NCI-H2029 (cell line): ENCODE measurements at places on chromosomes 2 and 18.

DNA sequence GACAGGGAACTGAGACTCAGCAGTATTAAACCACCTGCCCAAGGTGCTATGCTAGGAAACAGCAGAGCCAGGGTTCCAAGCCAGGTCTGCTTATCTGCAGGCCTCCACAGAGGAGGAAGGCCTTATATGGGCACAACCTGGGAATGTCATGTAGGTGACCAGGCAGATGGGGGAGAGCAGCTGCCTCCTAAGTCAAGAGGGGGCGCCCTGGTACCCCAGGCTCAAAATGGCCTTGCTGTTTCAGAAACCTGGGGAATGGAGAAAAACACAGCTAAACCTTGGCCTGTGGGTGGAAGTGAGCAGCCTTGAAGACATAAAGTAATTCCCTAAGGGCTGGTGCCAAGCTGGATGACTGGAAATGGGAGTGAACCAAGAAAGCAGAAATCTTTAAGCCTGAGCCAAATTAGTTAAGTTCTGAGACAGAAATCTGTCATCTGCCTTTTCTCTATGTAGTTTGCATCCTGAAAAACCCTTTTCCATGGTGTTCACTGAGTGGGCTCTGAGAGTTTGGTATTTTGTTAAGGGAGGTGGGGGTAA is 79.1 kb downstream of the MAPK4 start:
- no peak for DNase-seq

DNA sequence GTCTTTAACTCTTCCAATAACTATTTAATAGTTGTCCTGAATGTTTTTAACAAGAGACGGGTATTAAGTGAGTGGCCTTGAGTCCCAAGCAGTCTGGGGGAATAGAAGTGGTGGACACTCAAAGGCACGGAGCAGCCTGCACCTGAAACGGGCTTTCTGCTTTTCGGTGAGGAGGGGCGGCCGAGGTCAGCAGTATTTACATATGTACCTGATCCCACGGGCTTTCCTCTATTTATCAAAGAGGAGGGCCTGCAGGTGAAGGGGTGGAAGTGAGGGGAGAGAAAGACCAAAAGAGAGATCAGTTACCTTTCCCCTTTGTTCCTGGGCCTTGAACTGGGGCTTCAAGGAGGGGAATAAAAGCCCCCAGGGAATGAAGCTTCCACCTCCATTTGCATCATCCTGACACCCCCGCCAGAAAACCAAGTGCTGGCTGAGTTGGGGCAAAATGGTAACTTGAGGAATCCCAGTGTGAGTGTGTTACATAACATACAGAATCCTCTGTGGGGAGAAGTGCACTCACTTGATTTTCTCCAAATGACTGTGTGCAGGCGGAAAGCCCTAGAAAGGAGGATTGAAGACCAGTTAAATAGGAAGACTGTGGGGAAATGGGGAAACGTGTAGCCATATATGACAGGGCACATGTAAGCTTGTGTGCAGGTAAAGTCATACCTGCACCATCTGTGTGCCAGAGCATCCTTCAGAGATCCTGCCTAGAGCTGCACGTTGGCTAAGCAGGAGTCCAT is 12.4 kb downstream of the POU3F3 start:
- no peak for DNase-seq

DNA sequence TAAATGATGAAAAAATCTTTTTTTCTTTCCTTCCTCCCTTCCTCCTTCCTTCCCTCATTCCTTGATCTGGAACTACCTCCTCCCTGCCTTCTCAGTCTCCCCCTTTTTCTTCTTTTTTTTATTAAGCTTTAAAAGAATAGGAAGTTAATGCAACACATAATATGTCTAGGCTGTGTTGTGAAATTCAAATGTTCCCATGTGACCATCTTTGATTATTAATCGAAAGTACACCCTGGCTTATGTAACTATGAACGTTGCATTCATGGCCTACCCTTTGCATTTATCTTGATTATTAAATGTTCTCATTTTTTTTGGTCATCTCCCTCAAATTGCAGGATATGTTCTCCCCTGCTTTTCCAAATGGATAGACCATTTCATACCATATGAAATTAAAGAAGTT is 376.0 kb downstream of the DSEL start:
- no peak for DNase-seq

- DNase-seq = peak; percentile 59
These were observed at the start of gene MC4R for GRCh38 chr18:60372596-60372995. MC4R (minus strand) TSS chr18:60372775; CDS start chr18:60372349, 426 bp downstream.

DNA sequence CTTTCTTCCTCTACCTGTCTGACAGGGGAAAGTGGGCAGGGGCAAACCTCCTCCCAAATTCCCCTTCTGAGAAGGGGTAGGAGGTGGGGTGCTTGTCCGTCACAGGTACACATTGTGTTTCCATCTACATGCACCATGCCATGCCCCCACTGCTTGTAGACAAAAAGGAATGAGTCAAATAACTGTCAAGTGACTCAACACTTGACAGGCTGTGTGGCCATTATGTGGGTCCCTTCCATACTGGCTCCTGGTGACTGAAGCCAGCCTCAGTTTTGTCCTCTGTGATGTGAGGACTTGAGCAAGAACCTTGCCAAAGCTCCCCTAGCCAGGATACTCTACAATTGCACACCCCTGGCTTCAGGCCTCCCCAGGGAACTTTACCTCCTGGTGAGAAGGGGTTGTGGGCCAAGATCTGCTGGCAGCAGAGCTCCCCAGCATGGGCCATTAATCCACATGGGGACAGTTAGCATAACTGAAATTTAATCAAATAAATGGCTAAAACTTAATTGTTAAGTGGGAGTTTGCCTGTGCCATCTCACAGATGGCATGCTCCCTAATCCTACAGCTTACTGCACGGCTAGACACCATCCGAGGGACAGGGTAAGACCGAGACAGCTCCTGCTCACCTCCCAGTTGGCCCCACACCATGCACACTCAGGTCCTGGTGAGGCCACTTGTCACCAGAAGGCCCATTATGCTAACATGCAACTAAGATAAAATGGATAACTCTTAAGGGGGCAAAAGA is 140.2 kb downstream of the BCL11A start:
- DNase-seq = no peak

- no peak for DNase-seq
These were observed 59.9 kb downstream of the PTPRM start for GRCh38 chr18:7626922-7627440.

DNA sequence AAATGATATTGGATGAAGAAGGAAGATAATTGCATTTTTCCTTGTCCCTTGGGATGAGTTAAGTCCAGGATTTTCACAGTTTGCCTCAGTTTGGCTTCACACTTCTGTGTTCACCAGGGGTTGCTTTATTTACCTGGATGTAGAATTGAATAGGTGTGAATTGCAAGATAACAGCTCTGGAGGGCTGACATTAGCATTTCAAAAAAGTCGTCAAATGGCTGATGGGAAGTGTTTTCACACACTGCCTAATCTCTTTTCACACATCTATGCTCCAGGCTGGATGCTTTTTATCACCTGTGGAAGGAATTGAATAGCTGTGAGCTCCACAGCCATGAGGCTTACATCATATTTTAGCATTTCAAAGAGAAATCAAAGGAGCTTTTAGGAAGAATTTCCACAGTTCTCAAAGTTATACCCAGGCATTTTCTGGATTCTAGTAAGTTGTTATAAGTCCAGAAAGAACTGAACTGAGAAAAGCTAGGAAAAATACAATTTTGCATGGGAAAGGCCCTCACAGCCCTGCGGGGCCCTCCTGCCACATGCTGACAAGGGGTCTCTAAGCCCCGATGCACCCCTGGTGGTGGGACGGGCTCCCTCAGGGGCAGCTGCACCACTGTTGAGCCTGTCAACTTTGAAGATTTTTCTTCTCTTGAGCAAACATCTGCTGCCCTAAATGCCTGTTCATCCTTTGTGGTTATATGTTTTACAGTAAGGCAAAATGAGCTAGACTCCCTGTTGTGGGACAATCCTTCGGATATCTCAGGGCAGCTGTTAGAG is 43.9 kb downstream of the TEX51 start:
- DNase-seq = no peak

GRCh38 chr2:7649461-7650228 is 732.4 kb downstream of the RNF144A start:
- no peak for DNase-seq

- DNase-seq = no peak
These were observed 1.1 kb downstream of the PUM2 start for GRCh38 chr2:20349513-20349921.

GRCh38 chr18:30763902-30764350 is 278.6 kb downstream of the DSC3 start:
- no peak for DNase-seq

DNA sequence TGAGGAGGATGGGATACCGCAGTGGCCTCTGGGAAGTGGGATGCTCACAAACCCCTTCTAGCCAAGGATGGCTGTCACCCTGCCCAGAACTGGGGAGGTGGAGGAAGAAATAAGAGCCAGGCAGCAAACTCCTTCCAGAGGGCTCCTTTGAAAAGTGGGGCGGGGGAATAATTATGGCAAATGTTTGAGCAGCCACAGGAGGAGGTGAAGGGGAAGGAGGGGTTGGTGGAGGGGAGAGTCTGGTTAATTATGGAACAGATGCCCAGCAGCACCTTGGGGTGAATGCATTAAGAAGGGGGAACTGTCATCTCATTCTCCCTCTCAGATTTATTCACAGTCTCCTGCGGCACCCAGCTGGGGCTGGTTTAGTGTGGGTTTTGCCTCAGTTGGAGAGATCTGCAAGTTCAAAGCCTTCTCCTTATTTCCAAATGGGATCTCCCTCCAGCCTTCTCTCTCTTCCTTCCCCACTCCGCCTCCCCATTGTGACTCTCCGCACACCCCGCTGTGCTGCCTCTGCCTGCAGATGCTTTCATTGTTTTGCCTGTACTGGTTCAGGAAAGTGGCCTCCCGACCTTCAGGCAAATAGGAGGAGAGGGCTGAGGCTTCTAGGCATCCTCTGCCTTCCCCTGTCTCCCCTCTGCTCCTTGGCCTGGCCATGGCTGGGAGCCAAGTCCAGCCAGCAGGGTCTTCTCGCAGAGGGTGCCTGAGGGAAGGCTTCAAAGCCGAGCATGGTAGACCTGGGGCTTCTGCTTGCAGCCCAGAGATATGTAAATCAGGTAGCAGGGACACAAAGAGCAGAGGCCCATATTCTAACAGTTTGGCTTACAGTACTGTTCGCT is 457.2 kb upstream of the MEX3C start:
- no peak for DNase-seq

DNA sequence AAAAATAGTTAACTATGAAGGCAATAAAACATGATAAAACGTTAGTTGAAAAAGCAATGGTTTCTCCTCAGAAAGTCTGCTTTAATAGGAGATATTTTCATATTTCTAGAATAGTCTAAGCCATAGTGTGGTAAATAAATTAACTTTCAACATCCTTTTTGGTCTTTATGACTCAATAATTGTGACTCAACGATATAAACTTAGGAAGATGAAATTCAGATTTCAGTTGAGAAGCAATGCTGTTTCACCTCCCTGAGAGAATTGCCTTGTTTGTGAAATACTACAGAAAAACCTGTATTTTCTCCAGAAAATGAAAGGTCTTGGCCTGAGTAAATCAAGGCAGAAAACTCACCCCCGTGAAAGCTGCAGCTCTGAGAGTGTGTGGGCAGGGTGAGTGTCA is 166.9 kb downstream of the ETAA1 start:
- no peak for DNase-seq

- no peak for DNase-seq
These were observed at the start of gene LHCGR for GRCh38 chr2:48755473-48755872. LHCGR (minus strand) TSS chr2:48755724; CDS start chr2:48755671, 53 bp downstream.

DNA sequence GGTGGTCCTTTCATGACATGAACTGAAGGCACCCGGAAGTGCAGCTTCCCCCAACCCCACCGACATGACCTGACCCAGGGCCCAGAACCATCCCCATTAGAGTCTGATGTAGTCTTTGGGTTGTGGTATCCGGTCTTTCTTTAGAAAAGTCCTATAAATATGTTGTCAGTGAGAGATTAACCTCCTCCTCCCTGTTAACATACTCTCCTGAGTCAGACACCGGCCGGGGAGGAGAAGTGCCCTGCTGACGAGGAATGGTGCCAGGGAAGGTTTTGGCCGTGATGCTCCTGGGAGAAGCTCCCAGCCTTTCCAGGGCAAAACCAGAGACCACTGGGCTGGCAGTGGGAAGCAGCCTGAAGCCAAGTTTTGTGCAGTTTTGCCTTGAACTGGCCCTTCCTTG is 109.0 kb downstream of the LAMA3 start:
- no peak for DNase-seq

GRCh38 chr18:7749510-7749981 is 182.4 kb downstream of the PTPRM start:
- DNase-seq = no peak

- peak; percentile 85 for DNase-seq
These were observed 172.4 kb upstream of the KCNH7 start for GRCh38 chr2:163011000-163011399.

DNA sequence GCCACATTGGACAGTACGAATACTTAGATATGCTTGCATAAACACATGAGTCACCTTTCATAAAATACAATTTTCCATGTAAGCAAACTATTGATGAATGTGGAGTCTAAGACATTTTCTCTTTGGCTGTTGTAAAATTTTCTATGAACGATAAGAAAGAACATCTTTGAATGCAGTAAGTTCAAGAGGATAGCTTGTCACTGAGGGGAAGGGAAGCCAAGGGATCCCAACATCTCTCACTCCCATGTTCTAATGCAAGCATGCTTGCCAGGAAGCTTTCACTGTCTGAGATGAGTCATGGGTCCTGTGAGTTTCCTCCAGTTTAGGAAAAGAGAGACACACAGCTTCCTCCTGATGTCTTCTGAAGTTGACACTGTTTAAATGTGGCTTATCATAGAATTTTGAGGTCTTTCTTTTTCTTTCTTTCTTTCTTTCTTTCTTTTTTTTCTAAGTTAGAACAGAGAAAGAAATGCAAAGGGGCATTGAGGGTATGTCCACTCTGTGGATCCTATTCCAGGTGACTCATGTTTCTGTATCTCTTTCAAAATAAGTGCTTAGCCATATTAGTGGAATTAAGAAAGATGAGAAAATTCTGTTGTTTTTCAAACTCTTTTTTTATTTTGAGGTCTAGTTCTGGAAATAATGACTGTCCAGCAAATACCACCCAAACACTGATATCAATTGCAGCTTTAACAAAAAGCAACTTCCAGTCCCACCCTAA is 146.6 kb downstream of the RDH14 start:
- no peak for DNase-seq

DNA sequence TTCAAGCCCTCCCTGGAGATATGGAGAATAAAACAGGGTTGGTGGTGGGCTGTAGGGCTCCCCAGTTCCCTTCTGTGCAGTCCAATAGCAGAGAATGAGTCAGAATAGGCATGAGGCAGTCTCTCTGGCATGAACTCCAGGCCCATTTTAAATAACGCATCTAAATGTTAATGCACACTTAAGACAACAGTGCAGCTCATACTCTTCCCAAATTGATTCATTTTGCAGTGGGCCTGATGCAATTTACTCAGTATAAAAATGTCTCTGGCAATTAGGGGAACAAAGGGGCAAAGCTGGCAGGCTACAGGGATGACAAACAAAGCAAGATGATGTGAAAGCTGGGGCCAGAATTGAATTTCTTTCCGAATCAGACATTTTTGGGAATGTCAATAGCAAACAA is 402.8 kb downstream of the CLIP4 start:
- DNase-seq = no peak

GRCh38 chr18:79736230-79736629 is 56.6 kb downstream of the CTDP1 start:
- DNase-seq = no peak
